NCI-H69 (cell line): ENCODE measurements at places on chromosomes 11 and 22.

DNA sequence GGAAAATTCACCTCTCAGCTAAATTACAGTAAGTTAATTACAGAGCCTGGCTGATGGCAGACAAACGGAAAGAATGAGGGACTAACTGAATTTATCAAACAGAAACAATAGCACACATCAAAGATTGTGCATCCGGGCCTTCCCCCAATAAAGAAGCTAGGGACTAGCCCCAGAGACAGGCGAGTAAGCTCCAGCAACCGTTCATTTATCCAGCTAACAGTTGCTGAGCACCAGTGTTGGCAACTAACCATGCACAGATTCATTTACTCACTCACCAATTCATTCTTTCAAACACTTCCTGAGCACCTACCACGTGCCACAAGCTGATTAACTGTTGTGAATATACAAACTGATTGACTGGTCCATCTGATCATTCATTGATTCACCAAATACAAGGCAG is 51.2 kb downstream of the SMCO4 start:
- no peak for DNase-seq

DNA sequence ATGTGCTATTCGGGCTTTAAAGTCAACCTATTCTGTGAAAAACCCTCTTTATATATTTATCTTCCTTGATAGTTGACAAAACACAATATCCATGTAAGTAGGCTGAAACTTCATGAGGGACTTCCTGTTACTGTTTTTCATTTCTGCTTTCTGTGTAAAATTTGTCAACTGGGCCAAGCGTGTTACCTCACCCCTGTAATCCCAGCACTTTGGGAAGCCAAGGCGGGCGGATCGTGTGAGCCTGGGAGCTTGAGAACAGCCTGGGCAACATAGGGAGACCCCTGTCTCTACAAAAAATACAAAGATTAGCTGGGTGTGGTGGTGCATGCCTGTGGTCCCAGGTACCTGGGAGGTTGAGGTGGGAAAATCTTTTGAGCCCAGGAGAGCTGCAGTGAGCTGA is 66.5 kb upstream of the SLC25A18 start:
- DNase-seq: no peak

DNA sequence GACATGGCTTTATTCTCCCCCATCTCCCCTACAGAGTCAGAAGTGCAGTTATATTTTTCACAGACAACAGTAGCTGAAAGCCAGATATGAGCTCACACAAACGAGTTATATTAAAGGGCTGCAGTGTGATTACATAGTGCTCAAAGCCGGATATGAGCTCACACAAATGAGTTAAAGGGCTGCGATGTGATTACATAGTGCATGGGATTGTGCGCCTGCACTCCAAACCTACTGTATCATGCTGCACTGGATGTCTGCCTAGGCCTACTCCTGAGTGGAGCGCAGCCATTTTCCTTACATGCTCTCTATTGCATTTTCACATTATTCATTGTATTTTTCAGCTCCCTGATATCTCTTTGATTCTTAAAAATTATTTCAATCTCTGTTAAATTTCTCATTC is 414.6 kb upstream of the LARGE1 start:
- DNase-seq: no peak

DNA sequence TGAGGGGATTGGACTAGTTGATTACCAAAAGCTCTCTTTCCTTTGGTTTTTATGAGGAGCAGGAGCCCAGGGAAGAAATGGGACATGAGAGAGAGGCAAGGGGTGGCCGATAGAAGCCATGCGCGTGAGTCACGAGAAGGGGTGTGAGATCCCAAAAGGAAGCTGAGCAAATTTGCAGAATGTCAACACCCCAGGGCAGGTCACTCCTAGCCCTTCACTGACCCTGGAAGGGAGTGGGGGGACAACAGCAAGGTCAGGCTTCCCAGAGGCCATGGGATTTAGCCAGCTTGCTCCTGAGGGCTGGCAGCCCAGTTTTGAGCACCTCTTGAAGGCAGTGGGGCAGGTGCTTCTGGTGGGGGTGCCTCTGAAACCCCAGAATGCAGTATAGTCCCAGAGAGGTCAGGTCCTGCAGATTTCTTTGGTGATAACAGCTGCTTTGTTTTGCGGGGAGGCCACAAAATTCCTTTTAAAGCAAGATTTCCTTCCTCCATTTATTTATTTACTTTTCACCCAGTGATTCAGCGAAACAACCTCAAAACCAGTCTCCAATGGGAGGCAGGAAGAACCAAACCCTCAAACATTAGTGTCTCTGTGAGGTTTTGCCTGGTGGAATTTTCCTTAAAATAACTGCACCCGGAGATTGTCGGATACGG is 40.1 kb upstream of the TIMP3 start:
- no peak for DNase-seq

- DNase-seq: no peak
Measured at GRCh38 chr11:102320188-102320587, 2.9 kb downstream of the BIRC3 start.

DNA sequence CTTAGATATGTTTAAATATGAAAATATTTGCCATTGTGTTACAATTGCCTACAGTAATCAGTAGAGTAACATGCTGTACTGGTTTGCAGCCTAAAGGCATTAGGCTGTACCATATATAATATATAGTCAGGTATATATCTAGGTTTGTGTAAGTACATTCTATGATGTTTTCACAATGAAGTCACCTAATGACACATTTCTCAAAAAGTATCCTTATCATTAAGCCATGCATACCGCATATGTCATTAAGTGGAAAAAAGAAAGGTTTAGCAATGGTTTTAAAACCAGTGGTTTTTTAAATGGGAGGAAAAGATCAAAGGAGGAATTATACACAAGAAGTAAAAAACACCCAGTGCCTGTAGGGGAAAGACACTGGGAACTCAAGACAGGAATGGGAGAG is 122.7 kb downstream of the RBFOX2 start:
- DNase-seq: no peak

DNA sequence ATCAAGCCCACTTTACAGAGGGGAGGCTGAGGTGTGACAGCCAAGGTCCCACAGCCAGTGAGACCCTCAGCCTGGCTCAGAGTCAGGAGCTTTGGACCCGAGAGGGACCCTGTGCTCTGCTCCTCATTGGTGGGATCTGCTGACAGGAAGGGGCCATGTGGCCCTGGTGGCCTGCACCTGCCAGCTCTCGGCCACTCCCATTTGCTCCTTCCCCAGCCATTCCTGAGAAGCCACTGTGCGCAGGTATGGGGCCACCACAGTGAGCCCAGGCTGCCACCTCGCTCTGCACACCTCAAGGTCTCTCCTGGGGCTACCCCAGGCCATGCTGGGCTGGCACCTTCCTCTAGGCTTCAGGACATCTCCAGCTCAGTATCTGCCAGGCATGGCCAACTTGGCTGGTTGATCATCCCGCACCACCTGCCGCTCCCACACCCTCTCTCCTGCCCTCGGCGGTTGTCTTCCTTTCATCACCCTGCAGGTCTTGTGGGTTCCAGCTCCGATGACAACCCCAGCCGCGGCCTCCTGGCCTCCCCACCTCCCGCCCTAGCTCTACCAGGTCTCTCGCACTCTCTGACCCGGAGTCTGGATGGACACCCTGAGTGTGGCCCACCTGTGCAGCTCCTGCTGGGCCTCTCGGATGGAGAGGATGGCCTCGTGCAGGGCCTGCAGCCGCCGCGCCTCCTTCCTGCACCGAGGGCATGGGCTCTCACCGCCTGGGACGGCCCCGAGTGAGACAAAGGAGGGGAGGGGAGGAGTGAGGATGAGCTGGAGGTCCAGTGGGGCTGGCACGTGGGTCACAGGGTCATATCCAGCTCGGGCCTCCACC is 32.2 kb upstream of the CARS1 start:
- DNase-seq: no peak

GRCh38 chr11:69891421-69892236 is 72.4 kb upstream of the FGF3 start:
- DNase-seq: no peak

DNA sequence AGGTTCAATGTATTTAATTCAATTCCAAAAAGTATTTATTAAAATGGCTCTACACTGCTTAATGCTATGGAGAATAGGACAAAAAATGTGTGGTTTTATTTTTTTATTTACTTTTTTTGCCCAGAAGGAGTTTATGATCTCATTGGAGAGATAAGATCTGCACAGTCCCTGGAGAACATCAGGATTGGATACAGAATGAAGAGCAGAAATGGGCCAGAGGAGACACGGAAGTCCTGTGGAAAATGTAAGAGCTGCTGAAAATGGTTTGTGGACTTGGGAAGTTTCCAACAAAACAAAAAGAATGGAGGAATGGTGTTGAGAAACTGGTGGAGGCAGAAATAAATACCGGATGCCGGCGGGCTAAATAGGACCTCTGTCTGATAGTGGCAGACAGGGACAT is 554.6 kb downstream of the OPCML start:
- DNase-seq: no peak

GRCh38 chr11:128291835-128292234 is 295.5 kb downstream of the ETS1 start:
- no peak for DNase-seq
